ENCODE measurements at places on chromosomes 2 and 18.

DNA sequence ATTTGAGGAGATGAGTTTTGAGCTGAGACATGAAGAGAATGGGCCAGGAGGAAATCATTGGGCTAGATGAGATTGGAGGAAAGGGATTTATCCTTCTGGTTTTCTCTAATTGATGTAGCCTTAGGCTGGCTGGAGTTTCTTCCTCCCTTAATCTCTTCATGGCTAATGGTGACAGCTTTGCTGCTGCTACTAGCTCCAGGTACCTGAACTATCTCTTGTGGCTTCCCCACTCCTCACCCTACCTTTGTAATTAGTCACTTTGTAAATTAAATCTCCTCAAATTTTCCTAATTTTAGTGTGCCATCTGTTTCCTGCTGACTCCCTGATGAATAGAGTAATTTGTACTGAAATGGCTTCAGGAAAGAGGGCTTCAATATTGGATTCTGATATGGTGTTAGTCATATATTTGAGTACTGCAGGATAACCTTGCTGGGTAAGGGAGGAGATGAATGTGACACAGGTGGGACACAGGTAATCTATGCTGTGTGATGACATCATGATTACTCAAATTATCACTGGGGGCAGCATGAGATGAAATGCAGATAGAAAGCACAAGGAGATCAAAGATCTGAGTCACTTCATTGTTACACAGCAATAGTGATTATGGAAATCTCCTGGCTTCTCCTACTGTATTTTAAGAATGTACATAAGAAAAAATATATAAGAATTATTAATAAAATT is 1134.1 kb upstream of the DDX18 start:
- no peak for DNase-seq

GRCh38 chr18:59429608-59430007 is 70.5 kb upstream of the LMAN1 start:
- no peak for DNase-seq

DNA sequence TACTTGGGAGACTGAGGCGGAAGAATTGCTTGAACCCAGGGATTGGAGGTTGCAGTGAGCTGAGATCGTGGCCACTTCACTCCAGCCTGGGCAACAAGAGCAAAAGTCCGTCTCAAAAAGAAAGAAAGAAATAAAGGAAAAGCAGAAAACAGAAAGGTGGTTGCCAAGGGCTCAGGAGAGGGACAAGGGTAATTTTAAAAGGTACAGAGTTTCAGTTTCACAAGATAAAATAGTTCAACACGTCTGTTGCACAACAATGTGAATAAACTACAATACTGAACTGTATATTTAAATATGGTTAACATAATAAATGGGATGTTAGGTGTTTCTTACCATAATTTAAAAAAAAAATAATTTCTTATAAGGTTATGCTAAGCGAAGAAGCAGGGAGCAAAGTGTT is 12.9 kb downstream of the RPS27A start:
- DNase-seq, result no peak

GRCh38 chr2:127770973-127771735 is 39.8 kb downstream of the WDR33 start:
- DNase-seq, result peak; percentile 21

DNA sequence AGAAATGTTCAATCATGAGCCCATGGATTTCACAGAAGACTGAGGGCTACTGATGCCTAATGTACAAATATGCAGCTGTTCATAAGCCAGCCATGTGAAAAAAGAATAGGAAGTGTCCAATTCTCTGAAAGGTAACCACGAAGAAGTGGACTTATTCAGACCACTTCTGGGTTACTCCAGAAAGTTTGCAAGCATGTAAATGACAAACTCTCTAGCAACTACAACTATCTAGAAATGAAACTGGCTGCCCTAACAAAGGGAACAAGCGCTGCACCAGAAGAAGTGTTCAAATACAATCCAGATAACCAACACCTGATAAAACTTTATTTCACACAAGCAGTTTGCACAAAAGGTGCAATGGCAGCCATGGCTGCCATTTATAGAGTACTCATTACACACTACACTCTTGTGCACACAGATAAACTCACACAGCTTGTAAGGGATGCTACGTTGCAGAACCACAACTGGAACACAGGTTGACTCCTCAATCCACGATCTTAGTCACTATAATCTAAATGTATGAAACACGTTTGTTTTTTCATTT is 13.9 kb downstream of the MBOAT2 start:
- DNase-seq, result no peak

DNA sequence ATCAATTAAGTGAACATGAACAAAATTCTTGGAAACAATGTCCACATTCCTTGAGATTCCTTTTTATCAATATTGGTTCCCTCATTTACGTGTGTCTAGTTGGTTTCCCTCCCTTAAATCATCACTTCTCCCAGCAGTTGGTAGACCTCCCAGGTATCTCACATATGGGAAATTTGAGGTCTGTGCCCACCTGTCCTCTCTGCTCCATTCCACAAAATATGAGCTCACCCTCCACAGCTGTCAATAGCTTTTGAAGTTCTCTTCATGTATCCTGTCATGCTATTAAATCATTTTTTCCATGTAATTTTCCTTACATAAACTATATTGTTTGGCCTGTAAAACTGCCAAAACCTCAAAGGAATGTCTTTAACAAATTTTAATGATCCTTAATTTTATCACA is 992.2 kb upstream of the ACVR2A start:
- DNase-seq, result no peak

GRCh38 chr18:5729983-5730699 is 165.2 kb downstream of the TMEM200C start:
- DNase-seq, result no peak

GRCh38 chr2:3751806-3752205 is 48.4 kb downstream of the DCDC2C start:
- DNase-seq, result no peak

DNA sequence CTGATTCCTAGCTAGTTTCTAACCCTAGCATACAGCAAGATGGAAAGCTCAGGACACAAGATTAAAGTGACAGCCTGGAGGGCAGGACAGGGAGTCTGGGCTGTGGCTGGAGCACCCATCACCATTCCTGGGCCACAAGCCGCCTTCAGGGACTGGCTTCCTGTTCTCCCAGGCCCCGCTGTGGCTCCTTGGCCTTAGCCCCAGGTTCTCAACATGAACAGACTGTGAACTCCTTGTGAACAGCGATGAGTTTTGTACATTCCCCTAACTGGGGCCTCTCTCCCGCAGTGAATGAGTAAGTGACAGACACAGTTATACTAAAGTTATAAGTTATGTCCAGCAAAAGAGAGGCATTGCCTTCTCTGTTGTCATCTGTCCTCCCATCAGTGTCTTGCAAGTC is 35.9 kb upstream of the SLC14A1 start:
- DNase-seq, result no peak

- no peak for DNase-seq
Observed at GRCh38 chr2:4618141-4618540, 914.8 kb downstream of the DCDC2C start.

GRCh38 chr2:43144263-43144662 is 82.1 kb downstream of the ZFP36L2 start:
- no peak for DNase-seq

DNA sequence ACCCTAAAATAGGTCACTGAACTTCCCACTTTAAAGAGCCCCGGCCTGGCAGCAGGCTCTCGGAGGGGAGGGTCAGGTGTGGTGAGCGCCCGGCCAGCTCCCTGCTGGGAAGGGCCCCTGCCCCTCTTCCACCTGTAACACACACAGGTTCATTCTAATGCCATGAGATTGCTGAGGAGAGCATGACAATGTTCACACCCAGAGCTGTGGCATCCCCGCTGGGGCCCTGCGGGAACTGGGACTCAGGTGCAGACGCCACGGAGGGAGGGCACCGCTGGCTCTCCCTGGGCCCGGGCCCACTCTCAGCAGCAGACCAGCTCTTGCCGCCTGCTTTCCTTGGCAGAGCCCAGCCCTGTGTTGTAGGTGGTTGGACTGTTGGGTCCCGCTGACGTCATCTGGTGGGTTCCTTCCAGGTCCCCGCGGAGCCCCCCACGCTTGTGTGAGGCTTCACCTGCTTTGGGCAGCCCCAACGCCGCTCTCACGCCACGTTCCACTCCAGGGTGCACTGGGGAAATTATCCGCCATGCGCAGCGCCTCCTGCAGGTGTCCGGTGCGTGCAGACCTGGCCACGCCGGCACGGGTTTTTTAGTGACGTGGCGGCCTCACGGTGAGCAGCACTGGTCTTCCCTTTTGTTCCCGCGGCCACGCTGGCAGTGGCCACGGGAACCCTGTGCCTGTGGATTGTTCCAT is 50.4 kb upstream of the KCNG2 start:
- DNase-seq, result no peak

DNA sequence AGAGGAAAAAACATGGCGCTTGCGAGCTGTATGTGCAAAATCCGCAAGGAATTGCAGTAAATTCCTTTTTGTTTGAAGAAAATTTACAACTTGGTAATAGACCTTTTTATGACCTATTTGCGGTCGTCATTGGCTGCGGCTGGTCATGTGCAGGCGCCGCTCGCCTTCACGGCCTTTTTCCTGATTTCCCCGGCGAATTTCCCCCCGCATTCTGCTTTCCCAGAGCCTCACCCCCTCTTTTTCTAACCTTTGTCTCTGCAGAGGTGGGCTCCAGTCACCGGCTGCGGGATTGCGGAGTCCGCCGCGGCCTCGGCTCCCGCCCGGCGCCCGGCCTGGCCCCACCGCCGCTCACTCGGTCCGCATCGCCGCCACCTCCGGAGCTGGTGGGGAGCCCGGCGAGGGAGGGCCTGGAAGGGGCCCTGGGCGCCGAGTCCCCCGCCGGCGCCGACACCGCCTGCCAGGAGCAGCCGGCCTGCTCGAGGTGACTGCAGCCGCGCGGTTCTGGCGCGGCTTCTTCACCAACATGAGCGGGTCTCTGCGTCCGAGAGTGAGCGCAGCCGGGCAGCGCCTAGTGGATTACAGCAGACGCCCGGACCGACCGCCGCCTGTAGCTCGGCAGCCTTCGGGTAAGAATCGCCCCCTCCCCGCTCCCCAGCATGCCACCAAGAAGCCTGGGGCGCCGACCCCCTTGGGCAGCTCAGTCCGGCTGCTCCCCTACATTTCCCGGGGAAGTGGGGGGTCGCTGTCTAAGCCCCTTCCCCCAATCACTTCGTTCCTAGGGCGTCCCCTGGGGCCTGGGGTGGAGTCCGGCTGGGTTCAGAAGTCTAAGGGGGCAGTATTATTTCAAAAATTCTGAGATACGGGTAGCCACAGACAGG is 7.1 kb downstream of the HOXD8 start:
- DNase-seq, result no peak

GRCh38 chr18:23963443-23964165 is 51.0 kb upstream of the TTC39C start:
- DNase-seq, result no peak

Measured in hepatic stellate cell (primary cell).